Testis (tissue), 5 donors: ENCODE measurements at places on chromosomes 3 and 15.

DNA sequence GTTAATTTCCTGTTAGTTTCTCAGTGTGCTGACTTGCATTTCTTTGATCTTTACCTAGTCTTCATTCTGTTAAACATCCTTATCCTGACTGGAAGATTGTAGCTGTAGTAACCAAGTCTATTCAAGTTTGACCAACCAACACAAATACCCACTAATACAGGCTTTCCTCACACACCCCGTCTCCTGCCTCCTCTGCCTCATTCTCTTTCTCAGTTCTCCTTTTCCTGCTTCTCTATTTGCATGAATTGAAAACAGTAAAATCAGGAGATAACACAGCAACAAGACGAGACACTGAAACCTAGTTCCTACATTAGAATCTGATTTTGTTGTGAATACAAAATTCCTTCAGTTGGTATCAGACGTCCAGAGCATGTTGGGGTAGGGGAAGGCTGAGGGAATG, 116.9 kb upstream of the ARPP21 start:
- no peak for DNase-seq

DNA sequence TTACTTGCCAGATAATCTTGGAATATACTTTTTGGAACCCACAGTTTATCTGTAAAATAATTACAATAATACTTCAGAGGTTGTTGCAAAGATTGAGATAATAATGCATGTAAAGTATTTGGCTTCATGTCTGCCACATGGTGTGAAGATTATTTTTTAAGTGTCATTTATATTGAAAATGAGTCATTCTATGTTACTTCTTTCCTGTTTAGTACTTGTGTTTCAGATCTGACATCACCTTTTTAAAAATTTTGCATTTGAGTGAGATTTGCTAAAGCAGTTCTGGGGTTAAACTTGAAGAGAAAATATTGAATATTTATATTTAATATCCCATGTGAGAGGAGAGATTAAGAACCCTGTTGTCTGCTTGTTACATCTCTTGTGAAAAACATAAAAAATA, 31.2 kb downstream of the IQGAP1 start:
- DNase-seq = no peak

- no peak for DNase-seq
Measured at GRCh38 chr15:36133742-36134141, 445.7 kb upstream of the CDIN1 start.

GRCh38 chr3:27224197-27224596, 145.0 kb downstream of the NEK10 start:
- DNase-seq = no peak
